ENCODE measurements at places on chromosomes 11 and 22. TPM values are rescaled to one million over a fixed set of nuclear protein-coding genes. Genes with fewer than 3 reads are reported as not detected.

- DNase-seq, result no peak
Measured at GRCh38 chr11:126032375-126032774, 30.3 kb downstream of the CDON start.

Gene BATF2
- not detected for total RNA-seq

Gene OR52B4
- total RNA-seq, result not detected

Gene TYR
- total RNA-seq, result not detected

DNA sequence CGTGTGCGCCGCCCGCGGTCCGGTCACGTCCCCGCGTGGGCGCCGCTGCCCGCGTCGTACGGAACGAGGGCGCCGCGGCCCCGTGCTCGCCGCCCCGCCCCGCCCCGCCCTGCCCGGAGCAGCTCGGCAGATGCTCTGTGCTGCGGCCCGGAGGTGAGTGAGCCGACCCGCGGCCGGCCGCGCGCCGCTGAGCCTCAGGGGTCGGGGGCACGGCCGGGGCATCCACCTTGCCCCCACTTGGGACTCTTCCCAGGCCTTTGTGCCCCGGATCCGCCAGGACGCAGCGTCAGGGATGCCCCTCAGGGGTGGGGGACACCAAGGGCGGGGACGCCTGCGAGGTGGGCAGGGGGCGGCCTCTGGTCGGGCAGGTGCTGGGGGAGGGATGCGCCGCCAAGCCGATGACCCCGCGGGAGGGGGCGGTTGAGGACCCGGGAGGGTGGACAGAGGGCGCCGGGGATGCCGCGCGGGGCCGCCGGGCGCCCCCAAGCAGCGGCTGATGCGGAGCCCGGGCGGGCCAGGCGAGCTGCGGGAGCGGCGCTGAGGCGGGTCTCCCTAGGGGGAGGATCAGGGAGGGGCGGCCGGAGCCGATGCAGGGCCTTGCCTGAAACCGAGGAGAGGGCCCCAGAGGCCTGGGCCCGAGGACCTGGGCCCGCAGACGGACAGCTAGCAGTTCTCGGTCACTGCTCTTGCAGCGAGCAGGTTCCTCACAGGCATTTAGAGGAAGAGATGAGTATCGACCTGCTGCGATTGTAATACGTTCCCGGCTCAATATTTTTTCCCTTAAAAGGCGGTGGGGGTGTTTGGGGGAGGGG is at the start of gene GNAZ:
Gene GNAZ, plus strand, starts transcription at position 102 of the 812 bp plus-strand sequence. CDS start 25,177 bp downstream, outside the sequence.
- DNase-seq, result peak; percentile 19

GRCh38 chr11:110986016-110986415 is 259.5 kb upstream of the POU2AF2 start:
- DNase-seq, result no peak

DNA sequence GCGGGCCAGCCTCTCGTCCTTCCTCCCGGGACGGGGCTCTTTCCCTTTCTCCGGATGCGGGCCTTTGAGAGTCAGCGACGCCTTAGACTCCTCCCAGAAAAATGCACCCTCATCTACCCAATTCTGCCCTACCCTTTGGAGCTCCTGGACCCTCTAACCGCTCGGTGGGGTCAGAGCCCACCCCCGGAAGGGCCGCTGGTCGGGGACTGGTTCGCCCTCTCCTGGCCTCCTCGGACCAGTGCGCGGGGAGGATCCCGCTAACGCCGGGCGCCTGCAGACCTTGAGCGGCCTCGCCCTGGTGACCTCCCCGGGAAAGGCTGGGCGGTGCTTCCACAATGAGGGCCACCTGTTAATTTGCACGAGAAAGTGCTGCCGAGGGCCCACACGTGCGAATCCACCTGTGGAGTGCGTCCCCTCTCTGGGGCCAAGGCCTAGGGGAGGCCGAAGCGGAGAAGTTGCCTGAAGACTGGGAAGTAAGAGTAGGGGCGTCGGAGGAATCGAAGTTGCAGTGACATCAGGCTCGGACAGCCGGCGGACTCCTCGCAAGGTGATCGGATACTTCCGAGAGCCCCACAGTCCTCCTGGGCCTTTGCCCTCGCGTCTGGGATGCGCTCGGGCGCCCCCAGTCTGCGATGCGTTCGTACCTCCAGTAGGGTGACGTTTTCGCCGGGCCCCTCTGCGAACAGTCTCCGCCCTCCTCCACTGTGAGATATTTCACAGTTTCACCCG is 61.5 kb downstream of the ENDOD1 start:
- DNase-seq, result peak; percentile 95

DNA sequence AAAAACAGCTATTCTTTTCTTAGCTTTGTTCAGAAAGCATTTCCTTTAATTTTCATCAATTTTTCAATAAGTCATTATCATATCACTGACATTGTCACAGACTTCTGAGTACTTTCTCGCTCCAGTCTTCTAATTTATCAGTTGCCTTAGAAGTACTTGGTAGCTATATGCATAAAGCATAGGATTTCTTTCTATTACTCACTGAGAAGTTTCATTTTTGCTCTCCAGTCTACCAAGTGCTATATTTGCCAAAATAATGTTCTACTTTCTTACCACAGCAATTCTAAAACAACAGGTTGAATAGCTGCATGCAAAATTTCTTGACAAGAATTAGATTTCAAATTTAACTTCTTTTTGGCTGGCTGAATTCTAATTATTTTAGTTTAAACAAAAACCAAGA is 116.3 kb downstream of the STK33 start:
- DNase-seq, result no peak

DNA sequence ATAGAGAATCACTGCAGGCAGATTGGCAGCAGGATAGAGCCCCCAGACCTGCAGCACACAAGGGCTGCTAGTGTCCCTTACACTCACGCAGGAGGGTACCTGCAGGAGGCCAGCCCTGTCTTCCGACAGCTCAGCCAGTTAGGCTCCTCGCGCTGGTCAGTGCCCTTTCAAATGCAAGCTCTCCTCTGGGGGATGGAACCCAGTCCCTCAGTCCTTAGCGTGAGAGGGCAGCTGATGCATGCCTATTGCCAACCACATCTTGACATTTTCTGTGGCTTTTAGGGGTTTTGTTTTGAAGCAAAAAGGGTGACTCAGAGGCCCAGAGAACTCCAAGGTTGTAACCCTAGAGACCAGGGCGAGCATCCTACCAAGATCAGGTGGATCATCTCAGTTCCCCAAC is 40.0 kb downstream of the WNT11 start:
- DNase-seq, result no peak

- no peak for DNase-seq
Measured at GRCh38 chr22:23750367-23750713, 572 bp downstream of the ZNF70 start.

- no peak for DNase-seq
Measured at GRCh38 chr11:107040433-107041087, 22.3 kb upstream of the GUCY1A2 start.

DNA sequence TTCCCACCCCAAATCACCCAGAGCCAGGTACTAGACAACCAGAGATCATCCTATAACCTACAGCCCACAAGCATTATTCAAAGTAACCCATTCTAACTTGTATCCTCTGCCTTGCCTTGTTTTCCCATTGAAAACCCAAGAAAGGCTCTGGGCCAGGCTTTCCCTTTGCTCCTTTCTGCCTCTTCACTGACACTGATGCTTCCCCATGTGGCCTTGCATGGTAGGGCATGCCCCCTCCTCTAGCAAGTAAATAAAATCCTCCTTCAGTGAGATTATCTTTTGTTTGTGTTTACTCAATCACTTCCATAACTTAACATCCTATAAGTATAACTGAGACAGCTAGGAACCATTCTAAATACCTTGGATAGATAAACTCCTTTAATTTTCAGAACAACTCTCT is 65.6 kb upstream of the FAR1 start:
- no peak for DNase-seq

Gene CARD18
- total RNA-seq, result not detected

Gene KLHDC7B
- not detected for total RNA-seq

Gene MYEOV
- 1.4 TPM for total RNA-seq

- DNase-seq, result no peak
Measured at GRCh38 chr22:31650391-31650790, 11.6 kb downstream of the PISD start.

Gene TMEM45B
- total RNA-seq, result 0.18 TPM

GRCh38 chr22:36111316-36111715 is 49.2 kb downstream of the APOL3 start:
- no peak for DNase-seq

DNA sequence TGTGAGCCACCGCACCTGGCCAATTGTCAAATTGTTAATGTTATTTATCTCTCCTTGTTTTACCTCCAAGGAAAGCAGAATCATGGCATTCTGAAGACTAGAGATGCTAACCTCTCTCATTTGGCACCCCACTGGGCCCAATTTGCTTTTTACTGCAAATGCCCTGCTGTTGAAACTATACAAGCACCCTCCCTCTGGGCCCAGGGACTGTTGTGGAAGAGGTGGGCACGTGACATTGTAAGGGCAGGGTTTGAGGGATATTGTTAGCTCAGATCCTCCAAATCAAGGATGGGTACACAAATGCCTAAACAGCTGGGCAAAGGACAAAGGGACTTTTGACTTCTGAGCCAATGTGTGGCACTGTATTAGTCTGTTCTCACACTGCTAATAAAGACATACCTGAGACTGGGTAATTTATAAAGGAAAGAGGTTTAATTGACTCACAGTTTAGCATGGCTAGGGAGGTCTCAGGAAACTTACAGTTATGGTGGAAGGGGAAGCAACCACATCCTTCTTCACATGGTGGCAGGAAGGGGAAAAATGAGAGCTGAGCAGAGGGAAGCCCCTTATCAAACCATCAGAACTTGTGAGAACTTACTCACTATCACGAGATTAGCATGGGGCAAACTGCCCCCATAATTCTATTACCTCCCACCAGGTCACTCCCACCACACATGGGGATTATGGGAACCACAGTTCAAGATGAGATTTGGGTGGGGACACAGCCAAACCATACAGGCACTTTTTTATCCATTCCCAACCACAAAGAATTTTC is 6.5 kb upstream of the ALDH3B2 start:
- DNase-seq, result no peak

Gene ARL14EP
- total RNA-seq, result 38.5 TPM

DNA sequence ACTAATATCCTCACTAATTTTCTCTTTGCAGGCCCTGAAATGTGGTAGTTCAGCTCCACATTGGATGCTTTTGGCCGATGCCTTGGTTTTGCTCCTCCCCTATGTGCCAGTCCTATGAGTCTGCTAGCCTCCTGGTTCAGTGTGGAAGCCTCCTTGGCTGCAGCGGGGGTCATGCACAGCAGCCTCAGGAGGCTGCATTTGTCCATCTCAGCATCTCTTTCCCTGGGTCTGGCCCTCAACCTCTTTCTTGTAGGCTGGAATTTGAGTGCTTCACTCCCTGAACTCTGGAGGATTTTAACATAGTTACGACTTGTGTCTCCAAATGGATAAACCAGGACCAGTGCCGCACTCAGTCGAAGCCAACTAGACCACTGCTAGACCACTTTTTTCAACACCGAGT is 34.9 kb downstream of the SCUBE2 start:
- no peak for DNase-seq

DNA sequence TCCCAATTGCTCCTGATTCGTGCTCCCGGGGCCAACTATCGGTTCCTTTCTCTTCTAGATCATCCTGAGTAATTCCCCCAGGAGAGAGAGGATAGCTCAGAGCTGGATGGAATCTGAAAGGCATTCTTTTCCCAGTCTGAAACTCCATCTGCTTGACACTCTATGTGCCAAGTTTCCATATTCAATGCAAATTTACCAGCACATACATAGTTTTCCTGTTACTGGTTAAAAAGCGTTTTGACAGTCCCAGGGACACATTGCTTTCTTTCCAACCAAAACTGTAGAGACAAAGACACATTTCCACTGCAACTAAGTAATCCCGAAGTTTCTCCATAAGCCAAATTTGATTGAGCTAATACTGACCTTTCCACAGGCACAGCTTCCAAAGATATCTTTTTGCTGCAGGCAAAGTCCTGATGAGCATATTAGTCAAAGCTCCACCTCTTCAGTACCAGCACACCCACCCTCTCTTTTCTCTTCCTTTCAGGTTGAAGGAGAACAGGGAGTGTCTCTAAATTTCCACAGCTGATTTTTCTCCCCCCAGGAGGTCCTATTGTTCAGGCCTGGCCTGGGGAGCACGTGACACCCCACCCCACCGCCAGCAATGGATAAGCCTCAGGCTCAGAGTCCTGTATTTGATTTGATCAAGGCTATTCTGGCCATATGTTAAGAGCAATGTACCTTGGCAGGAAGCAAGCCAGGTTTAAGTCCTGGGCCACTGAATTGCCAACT is 9.7 kb upstream of the ANKK1 start:
- no peak for DNase-seq

Gene SLC29A2
- total RNA-seq, result 3.5 TPM

- DNase-seq, result peak; percentile 58
Measured at GRCh38 chr11:2378527-2379210, 1.6 kb downstream of the CD81 start.

DNA sequence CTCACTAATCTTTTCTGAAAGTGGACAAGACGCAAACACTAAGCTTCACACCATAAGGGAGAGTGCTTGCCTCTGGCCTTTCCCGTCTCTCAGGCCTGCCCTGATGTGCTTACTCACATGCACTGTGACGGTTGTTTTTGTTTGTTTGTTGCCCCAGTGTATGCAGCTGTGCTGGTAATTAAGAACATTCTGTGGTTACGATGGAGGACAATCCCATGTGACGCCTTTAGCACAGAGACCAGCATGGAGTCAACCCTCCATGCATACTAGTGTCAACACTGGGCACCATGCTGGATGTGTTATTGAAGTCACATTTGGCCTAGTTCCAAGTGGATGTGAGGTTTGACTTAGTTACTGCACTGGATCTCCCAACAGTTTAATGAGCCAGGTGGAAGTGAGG is 27.8 kb upstream of the CDON start:
- DNase-seq, result no peak

- DNase-seq, result no peak
Measured at GRCh38 chr11:64476881-64477280, 114.1 kb upstream of the SLC22A12 start.

Gene P2RX6
- 0.76 TPM for total RNA-seq

GRCh38 chr11:118623269-118623655 is 15.8 kb downstream of the PHLDB1 start:
- DNase-seq, result peak; percentile 51

DNA sequence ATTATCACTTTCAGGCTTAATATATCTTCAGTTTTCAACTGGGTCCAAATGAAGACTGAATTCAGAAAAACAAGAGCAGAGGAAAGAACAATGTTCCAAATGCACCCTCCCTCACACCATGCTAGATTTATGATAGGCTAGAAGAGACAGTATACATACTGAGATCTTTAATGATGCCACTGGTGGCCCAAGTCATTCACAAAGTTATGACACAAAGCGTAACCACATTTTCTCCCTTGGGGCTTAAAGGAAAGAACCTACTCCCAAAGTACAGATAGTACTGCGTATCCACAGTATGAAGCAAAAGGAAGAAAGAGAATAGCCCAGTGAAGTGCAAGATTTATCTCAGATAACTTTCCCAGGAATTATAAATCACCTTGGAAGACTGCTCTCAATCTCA is 10.9 kb upstream of the SOX6 start:
- no peak for DNase-seq

Gene MMP13
- total RNA-seq, result not detected

Gene CDC45
- not detected for total RNA-seq

Measured in uterus (tissue), 4 donors.